Activated CD4-positive, alpha-beta memory T cell treated with anti-CD3 and anti-CD28 coated beads for 36 hours (primary cell): ENCODE measurements at places on chromosomes 6 and 20.

GRCh38 chr6:66057034-66057433 lies 350.0 kb upstream of the EYS start:
- DNase-seq, result no peak

- no peak for DNase-seq
Measured at GRCh38 chr6:7196685-7197283, 89.0 kb downstream of the RREB1 start.

GRCh38 chr6:149247385-149247763 lies 70.1 kb upstream of the TAB2 start:
- no peak for DNase-seq

GRCh38 chr6:54463354-54464024 lies 155.2 kb downstream of the TINAG start:
- no peak for DNase-seq

GRCh38 chr6:54053881-54054391 lies 57.3 kb upstream of the MLIP start:
- DNase-seq, result no peak
